ENCODE measurements at places on chromosomes 11 and 22.

- no peak for DNase-seq
These were observed 44.3 kb downstream of the ZNRF3 start for GRCh38 chr22:28927630-28928029.

DNA sequence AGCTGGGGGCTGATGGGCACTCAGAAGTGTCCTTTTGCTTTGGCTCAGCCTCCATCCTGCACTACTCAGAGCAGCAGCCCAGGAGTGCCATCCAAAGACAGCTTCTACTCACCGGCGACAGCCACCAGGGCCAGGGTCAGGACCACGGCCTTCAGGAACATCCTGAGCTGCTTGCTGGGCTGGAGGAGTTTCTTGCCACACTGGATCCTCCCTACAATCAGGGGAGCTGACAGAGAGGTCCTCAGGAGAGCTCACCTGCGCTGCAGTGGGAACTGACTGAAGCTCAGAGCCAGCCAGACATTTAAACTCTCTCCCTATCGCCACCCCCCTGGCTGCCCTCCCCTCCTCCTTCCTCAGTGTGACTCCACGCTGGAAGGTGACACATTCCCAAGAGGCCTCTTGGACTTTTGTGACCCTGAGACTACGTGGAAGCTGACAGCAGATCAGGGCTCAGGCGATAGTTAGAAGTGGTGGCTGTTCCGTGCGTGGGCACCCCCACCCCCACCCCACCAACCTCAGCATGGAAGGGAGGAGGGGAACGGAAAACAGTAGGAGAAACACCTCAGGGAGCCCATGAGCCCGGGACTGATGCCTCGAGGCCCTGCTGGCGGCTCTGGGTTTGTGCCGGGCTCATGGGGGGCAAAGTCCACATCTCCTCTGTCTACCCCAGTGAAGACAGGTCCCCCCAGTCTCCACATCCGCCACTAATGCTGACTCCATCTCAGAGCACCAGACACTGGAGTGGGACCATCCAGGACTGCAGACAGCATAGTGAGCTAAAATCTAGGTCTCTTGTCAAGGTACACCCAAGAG lies at the start of gene APOA4:
TSS of gene APOA4 (minus strand) at position 274 of the 813 bp plus-strand sequence. CDS start at position 161, 113 bp downstream.
- no peak for DNase-seq

GRCh38 chr11:66950112-66950535 lies 8.1 kb downstream of the PC start:
- no peak for DNase-seq

DNA sequence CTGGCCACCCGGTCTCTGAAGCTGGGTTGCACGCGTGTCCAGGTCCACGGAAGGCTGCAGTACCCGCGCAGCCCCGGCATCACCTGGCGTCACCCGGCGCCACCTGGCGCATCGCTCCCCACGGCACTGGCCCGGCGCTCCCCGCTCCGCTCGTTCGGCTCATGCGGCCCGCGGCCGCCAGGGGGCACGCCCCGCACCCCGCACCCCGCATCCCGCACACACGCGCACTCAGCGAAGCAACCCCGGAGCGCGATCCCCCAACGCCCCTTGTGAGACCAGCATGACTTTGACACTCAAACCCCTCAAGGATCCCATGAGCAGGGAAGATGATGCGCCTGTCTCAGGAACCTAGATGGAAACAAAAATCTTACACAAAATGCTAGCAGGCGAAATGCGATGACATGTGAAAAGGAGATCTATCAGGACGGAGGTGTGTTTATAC lies 11.9 kb downstream of the B3GNT6 start:
- peak; percentile 67 for DNase-seq

DNA sequence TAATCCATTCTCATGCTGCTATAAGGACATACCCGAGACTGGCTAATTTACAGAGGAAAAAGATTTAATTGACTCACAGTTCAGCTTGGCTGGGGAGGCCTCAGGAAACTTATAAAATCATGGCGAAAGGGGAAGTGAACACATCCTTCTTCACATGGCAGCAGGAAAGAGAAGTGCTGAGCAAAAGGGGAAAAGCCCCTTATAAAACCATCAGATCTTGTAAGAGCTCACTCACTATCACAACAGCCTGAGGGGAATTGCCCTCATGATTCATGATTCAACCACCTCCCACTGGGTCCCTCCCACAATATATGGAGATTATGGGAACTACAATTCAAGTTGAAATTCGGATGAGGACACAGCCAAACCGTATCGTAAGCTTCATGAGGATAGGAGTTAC lies 3.8 kb upstream of the CYB5R2 start:
- no peak for DNase-seq

GRCh38 chr11:77596626-77597025 lies 6.9 kb downstream of the AQP11 start:
- DNase-seq: no peak

DNA sequence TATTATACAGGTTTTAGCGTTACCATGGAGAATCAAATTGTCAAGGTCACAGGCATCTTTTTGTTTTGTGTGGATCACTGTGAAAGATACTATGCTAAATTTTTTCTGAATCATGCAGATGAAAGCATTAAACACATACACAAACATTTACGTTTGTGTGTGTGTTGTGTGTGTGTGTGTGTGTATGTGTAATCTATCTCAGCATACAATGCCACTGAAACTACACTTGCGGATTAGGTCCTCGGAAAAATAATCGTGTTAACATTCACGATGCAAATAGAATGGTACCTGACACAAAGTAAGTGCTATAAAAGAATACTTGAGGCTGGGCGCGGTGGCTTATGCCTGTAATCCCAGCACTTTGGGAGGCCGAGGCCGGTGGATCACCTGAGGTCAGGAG lies 41.9 kb upstream of the TOP3B start:
- no peak for DNase-seq

DNA sequence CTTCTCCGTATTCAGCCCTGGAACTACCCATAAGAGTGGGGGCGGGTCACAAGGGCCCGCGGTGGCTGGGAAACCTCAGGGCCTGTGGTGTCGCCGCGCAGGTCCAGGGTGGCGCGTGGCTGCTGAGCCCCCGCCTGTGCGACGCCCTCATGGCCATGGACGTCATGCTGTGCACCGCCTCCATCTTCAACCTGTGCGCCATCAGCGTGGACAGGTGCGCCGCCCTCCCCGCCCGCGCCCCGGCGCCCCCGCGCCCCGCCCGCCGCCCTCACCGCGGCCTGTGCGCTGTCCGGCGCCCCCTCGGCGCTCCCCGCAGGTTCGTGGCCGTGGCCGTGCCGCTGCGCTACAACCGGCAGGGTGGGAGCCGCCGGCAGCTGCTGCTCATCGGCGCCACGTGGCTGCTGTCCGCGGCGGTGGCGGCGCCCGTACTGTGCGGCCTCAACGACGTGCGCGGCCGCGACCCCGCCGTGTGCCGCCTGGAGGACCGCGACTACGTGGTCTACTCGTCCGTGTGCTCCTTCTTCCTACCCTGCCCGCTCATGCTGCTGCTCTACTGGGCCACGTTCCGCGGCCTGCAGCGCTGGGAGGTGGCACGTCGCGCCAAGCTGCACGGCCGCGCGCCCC lies 2.4 kb downstream of the DRD4 start:
- DNase-seq: no peak

- no peak for DNase-seq
These were observed 473.7 kb upstream of the ISX start for GRCh38 chr22:34592123-34592740.

- no peak for DNase-seq
These were observed 949 bp downstream of the MMP11 start for GRCh38 chr22:23773483-23774113.

DNA sequence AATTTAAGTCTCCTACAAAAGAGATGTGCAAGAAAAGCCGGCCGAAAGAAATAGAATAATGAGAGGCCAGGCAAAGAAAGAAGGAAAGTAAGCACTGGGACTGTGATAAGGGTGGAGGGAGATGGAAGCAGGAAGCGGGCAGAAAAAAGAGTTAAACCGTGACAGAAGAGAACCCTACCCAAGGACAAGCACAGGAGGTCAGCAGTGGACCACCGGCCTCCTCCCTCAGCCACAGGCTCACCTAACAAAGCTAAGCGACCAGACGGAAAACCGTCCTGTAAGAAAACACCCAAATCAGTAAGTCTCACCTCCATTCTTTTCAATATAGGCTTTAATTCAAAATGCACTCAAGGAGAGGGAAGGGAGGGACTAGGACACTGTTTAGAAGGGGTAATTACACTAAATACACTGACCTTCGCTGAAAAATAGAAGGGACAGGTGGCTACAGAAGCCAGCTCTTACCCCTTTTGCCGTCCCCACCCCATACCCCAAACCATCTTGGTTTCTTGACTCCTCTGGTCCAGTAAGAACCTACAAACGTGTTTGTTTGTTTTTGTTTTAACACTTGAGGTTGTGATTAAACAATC lies 1.9 kb downstream of the FAM181B start:
- no peak for DNase-seq

GRCh38 chr11:128686745-128687177 lies 7.1 kb upstream of the FLI1 start:
- peak; percentile 61 for DNase-seq

- DNase-seq: no peak
These were observed 28.5 kb downstream of the P4HA3 start for GRCh38 chr11:74282914-74283371.

DNA sequence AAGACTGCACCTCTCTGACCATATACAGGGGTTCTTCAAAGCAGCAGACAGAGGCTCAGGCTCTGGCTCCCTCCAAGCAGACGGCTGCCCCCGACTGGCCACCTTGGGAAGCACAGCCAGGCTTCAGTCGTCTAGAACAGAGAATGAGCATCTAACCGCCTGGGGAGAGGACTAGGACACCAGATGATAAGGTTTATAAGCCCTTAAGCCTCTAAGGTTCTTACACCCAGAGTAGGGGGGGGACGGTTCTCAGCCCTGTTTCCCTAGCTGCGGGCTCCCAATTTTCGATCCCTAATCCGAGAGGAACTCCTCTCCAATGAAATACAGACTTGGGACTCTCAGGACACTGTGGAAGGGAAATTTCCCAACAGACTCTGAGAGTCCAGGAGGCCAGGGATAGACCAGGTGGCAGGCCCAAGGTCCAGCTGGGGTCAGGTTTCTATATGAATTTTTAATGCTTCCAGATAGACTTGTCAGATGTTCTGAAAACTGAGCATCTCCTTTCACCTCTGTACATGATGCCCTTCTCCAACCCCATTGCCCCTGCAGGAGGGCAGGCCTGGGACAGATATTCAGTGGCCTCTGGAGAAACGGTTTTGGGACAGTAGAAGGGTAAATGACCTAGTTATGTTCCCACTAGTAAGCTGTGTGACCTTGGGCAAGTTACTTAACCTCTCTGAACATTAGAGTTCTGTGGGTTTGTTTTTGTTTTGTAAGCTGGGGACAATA lies 20.2 kb downstream of the RTN4RL2 start:
- peak; percentile 65 for DNase-seq

DNA sequence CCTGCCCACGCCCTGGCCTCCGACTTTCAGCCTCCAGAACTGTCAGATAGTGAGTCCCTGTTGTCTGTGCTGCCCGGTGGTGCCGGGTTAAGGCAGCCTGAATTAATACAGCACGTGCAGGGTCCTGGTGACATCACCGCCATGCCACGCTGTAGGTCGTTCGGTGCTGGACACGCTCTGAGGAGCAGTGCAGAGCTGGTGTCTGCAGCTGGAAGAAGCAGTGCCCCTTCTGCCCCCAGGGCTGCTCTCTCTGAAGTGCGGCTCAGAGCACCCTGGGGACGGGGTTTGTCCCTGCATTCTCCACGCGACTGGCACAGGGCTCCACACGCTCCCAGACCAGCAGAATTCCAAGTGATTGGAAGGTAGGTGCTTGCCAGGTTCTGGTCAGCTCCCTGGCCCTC lies 831.5 kb downstream of the TBC1D22A start:
- no peak for DNase-seq
